ENCODE measurements at places on chromosomes 12 and 14. TPM values are rescaled to one million over a fixed set of nuclear protein-coding genes. Genes with fewer than 3 reads are reported as not detected.

The GPX2 gene
- 2.9 TPM for total RNA-seq

The DEGS2 gene
- total RNA-seq, result 5.2 TPM

The ART4 gene
- total RNA-seq, result 3.1 TPM

The ZC2HC1C gene
- total RNA-seq, result 6.7 TPM

The SERPINA1 gene
- 1,581 TPM for total RNA-seq

The CCDC177 gene
- not detected for total RNA-seq

The RD3L gene
- not detected for total RNA-seq

The MYL2 gene
- total RNA-seq, result not detected

The FAIM2 gene
- total RNA-seq, result 1.4 TPM

The NOS1 gene
- 0.80 TPM for total RNA-seq

The EFS gene
- 18.2 TPM for total RNA-seq

The AVPR1A gene
- total RNA-seq, result 1.1 TPM

DNA sequence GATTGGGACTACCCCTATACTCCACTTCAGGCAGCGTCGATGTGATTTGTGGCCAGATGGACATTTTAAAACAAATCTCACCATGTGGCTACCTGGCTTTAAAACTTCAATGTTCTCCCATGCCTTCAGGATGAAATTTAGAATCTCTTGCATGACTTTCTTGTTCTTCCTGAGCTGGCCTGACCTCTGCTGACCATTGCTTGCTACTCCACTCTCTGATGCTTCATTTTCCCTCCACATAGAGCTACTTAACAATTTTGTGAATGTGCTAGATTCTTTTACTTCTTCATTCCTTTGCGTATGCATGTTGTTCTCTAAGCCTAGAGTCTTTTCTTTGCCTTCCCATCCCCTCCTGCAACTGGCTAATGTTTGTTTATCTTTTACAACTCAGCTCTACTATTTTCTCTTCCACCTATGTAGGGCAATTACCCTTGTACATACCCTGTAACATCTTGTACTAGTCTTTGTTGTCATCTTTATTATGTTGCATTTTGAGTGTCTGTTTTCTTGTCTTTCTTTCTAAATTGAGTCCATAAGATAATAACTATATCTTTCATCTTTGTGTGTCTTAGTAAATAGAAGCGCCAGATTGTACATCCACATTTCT lies 41.2 kb downstream of the YLPM1 start:
- H3K27me3 ChIP-seq, result no peaks in the 10 kb centered on the region
- peak; percentile 52 for DNase-seq
- no peak overlapping the region for H3K27ac ChIP-seq
- no peaks in the 10 kb centered on the region for H3K4me1 ChIP-seq
- H3K4me3 ChIP-seq, result no peak overlapping the region

DNA sequence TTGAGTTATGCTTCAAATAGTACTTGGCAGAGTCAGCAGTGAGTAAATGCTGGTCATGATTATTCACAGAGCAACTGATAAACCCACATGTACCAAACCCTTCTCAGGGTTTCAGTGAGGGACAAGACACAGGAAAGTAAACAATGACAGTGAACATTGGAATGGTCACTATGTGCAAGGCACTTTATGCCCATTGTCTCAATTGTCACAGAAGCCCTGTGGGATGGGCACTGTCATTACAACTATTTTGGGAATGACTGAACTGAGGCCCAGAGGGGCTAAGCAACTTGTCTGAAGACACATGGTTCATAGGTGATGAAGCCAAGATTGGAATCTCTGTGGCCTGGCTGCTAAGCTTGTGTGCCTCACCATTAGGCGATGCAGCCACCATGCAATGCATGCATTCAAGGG lies 238.5 kb downstream of the RBM19 start:
- H3K27ac ChIP-seq, result no peak overlapping the region
- no peaks in the 10 kb centered on the region for H3K4me1 ChIP-seq
- no peaks in the 10 kb centered on the region for H3K36me3 ChIP-seq
- H3K4me3 ChIP-seq, result no peak overlapping the region
- DNase-seq, result no peak

DNA sequence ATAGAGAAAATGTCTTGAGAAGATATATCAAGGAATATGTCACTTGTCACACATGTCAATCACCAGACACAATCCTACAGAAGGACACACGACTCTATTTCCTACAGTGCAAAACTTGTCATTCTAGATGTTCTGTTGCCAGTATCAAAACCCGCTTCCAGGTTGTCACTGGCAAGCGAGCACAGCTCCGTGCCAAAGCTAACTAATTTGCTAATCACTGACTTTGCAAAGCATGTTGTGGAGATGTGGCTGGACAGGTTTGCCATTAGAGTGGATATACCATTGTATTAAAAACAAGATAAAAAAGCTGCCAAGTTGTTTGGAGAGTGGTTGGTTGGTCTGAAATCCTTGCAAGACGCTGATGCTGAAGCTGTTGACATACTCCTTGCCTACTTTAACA lies 7.9 kb upstream of the SGPP1 start:
- no peaks in the 10 kb centered on the region for H3K27me3 ChIP-seq
- no peak overlapping the region for H3K27ac ChIP-seq
- no peaks in the 10 kb centered on the region for H3K4me1 ChIP-seq
- DNase-seq, result no peak
- no peaks in the 10 kb centered on the region for H3K36me3 ChIP-seq

GRCh38 chr12:12505544-12506495 lies 56.8 kb downstream of the DUSP16 start:
- H3K27ac ChIP-seq, result peak overlapping the region; percentile 39
- H3K4me3 ChIP-seq, result no peak overlapping the region
- peak; percentile 69 for DNase-seq
- peaks cover 14% of the 10 kb centered on the region for H3K4me1 ChIP-seq
- no peaks in the 10 kb centered on the region for H3K27me3 ChIP-seq
- peaks cover 3% of the 10 kb centered on the region for H3K36me3 ChIP-seq

- H3K27me3 ChIP-seq, result no peaks in the 10 kb centered on the region
- H3K27ac ChIP-seq, result no peak overlapping the region
- no peaks in the 10 kb centered on the region for H3K36me3 ChIP-seq
- no peak overlapping the region for H3K4me3 ChIP-seq
- H3K4me1 ChIP-seq, result no peaks in the 10 kb centered on the region
Measured at GRCh38 chr14:95215094-95215725, 57.9 kb upstream of the DICER1 start.

GRCh38 chr12:26047401-26048226 lies 77.2 kb downstream of the BHLHE41 start:
- H3K4me3 ChIP-seq, result no peak overlapping the region
- H3K36me3 ChIP-seq, result no peaks in the 10 kb centered on the region
- H3K27me3 ChIP-seq, result no peaks in the 10 kb centered on the region
- DNase-seq, result no peak
- H3K4me1 ChIP-seq, result peaks cover 4% of the 10 kb centered on the region

GRCh38 chr14:101200650-101201516 lies 297.4 kb upstream of the RTL1 start:
- DNase-seq, result no peak
- H3K27me3 ChIP-seq, result no peaks in the 10 kb centered on the region
- no peak overlapping the region for H3K27ac ChIP-seq

DNA sequence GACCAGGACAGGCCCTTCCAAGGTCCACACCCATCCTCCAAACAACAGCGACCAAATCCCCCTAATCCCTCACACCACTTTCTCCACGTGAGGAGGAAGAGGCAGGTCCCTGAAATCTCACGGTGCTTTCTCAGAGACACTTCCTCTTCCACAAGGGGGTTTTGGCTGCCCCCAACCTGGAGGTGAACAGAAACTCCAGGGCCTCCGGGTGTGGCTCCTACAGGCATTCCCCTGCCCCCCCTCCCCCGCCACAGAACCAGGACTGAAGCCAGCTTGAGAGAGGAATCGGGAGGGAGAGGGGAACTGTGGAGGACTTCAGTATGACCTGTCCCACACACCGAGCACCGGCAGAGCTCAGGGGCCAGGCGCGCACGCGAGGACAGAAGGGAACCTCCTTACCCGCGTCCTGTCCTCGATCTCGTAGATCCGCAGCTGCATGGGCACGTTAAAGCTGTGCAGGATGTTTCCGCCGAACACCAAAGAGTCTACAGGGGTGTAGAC lies 60.2 kb downstream of the KDM2B start:
- H3K4me1 ChIP-seq, result no peaks in the 10 kb centered on the region
- no peaks in the 10 kb centered on the region for H3K36me3 ChIP-seq
- H3K4me3 ChIP-seq, result no peak overlapping the region
- DNase-seq, result no peak
- no peaks in the 10 kb centered on the region for H3K27me3 ChIP-seq

DNA sequence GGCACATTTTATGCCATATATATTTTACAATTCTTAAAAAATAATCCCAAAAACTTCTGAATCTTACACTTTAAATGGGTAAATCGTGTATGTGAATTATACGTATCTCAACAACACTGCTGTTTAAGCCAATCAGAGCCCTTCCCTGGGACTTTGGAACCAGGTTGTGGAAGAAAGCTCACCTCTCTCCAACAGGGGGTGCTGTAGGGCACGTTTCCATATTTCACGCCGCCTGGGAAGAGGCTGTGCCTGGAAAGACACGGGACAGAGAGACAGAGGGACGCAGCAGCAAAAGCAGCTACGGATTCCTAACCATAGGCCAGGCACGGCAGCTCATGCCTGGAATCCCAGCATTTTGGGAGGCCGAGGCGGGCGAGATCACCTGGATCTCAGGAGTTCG lies 29.4 kb upstream of the FBRSL1 start:
- H3K27me3 ChIP-seq, result no peaks in the 10 kb centered on the region
- H3K36me3 ChIP-seq, result no peaks in the 10 kb centered on the region
- peaks cover 4% of the 10 kb centered on the region for H3K4me1 ChIP-seq
- no peak overlapping the region for H3K4me3 ChIP-seq
- no peak overlapping the region for H3K27ac ChIP-seq
- no peak for DNase-seq

- H3K4me3 ChIP-seq, result peak overlapping the region; percentile 95
- H3K27me3 ChIP-seq, result no peaks in the 10 kb centered on the region
- H3K36me3 ChIP-seq, result peaks cover 6% of the 10 kb centered on the region
- H3K27ac ChIP-seq, result peak overlapping the region; percentile 84
- peaks cover 9% of the 10 kb centered on the region for H3K4me1 ChIP-seq
- DNase-seq, result peak; percentile 63
Measured at GRCh38 chr14:69152181-69152901, 578 bp downstream of the DCAF5 start.

DNA sequence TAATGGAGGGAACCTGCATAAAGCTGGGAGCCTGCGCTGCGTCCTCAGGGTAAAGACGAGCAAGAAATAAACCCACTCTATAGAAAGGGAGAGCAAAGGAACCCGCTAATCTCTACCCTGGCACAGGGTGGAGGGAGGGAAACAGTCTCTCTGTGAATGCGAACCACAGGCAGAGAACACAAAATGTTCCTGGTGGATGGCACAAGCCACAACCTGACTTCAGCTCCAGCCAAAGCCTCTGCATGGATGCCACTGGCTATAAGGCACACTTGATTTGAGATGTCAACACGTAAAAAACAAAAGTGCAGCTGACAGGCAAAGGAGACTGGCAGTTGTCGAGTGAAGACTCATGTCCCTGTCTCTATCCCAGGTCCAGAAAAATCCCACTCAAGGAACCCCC lies 32.4 kb downstream of the CHGA start:
- H3K27ac ChIP-seq, result no peak overlapping the region
- DNase-seq, result no peak
- no peaks in the 10 kb centered on the region for H3K27me3 ChIP-seq
- H3K4me1 ChIP-seq, result no peaks in the 10 kb centered on the region

DNA sequence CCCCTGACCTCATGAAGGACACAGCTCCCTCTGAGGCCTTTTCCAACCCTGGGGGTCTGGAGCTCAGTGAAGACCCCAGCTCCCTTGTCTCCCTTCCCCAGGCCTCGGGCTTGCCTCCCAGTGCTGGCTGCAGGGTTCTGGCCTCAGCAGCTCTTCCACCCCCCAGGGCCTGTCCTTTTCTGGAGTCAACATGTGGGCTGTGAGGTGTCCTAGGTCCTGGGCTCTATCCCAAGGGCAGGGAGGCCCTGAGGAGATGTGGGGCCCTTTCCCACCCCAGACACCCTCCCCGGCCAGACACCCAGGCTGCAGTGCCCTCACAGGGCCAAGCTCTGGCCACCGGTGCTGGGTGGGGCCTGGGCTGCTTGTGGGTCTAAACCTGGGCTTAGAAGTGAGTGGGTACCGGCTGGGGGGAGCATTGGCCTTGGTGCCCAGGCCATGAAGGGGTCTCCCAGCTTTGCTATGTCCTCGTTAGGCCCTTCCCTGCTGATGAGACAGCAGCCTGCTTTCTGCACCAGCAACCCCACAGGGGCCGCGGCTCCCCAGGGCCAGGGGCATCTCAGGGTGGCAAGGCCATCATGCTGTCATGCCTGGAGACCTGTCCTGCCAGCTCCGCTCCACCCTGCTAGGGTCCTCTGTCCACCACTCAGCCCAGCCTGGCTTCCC lies 2.7 kb upstream of the CRIP2 start:
- H3K4me3 ChIP-seq, result no peak overlapping the region
- H3K27ac ChIP-seq, result peak overlapping the region; percentile 95
- H3K27me3 ChIP-seq, result no peaks in the 10 kb centered on the region
- H3K36me3 ChIP-seq, result peaks cover 20% of the 10 kb centered on the region
- H3K4me1 ChIP-seq, result peaks cover 53% of the 10 kb centered on the region

GRCh38 chr12:29159661-29160060 lies 10.6 kb downstream of the FAR2 start:
- H3K36me3 ChIP-seq, result no peaks in the 10 kb centered on the region
- DNase-seq, result no peak
- no peak overlapping the region for H3K4me3 ChIP-seq

- H3K4me1 ChIP-seq, result peaks cover 2% of the 10 kb centered on the region
- H3K4me3 ChIP-seq, result no peak overlapping the region
- H3K27ac ChIP-seq, result no peak overlapping the region
- no peaks in the 10 kb centered on the region for H3K36me3 ChIP-seq
- H3K27me3 ChIP-seq, result peaks cover 12% of the 10 kb centered on the region
Measured at GRCh38 chr12:2583642-2584401, 210.9 kb upstream of the FKBP4 start.

- H3K4me1 ChIP-seq, result peaks cover 3% of the 10 kb centered on the region
- H3K27ac ChIP-seq, result peak overlapping the region; percentile 41
- H3K27me3 ChIP-seq, result no peaks in the 10 kb centered on the region
- DNase-seq, result no peak
- no peak overlapping the region for H3K4me3 ChIP-seq
- H3K36me3 ChIP-seq, result no peaks in the 10 kb centered on the region
Measured at GRCh38 chr14:24692382-24693352, 58.7 kb upstream of the GZMB start.

- H3K36me3 ChIP-seq, result no peaks in the 10 kb centered on the region
- H3K4me3 ChIP-seq, result no peak overlapping the region
- no peaks in the 10 kb centered on the region for H3K27me3 ChIP-seq
Measured at GRCh38 chr12:51759175-51759574, 89.3 kb downstream of the FIGNL2 start.

DNA sequence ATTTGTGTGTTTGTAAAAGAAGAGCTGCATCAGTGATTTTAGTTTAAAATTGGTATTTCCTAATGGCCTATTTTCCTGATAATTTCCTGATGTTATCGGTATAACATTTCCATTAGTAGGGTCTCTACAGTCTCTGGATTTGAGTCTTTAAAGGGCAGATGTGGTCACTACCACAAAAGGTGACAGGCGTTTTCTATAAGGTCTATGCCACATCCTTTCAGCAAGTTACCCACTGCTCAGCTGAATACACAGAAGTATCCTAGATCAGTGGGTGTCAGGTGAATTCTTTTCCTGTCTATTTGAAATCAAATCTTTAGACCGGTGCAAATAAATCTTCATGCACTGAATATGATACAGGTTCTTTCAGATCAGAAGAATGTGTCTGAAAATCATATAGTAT lies 90.2 kb downstream of the LIN7A start:
- H3K4me3 ChIP-seq, result no peak overlapping the region
- no peak for DNase-seq
- H3K4me1 ChIP-seq, result no peaks in the 10 kb centered on the region

- no peaks in the 10 kb centered on the region for H3K27me3 ChIP-seq
- no peak overlapping the region for H3K4me3 ChIP-seq
- no peak overlapping the region for H3K27ac ChIP-seq
- no peaks in the 10 kb centered on the region for H3K4me1 ChIP-seq
- no peak for DNase-seq
Measured at GRCh38 chr14:81594012-81594411, 60.4 kb upstream of the SEL1L start.

GRCh38 chr12:119292893-119293630 lies 41.5 kb upstream of the CCDC60 start:
- H3K27ac ChIP-seq, result no peak overlapping the region
- H3K4me1 ChIP-seq, result no peaks in the 10 kb centered on the region
- H3K4me3 ChIP-seq, result no peak overlapping the region
- H3K36me3 ChIP-seq, result no peaks in the 10 kb centered on the region

Measured in lung (tissue), 17 donors.